ENCODE measurements at places on chromosomes 3 and 15. TPM values are rescaled to one million over a fixed set of nuclear protein-coding genes. Genes with fewer than 3 reads are reported as not detected.

- H3K4me3 ChIP-seq: no peak overlapping the region
- DNase-seq: no peak
- no peak overlapping the region for H3K27ac ChIP-seq
- no peaks in the 10 kb centered on the region for H3K4me1 ChIP-seq
Observed at GRCh38 chr15:88077296-88078020, 179.1 kb downstream of the NTRK3 start.

GRCh38 chr15:39665629-39666250 is 84.9 kb downstream of the THBS1 start:
- peaks cover 10% of the 10 kb centered on the region for H3K27me3 ChIP-seq
- no peaks in the 10 kb centered on the region for H3K4me1 ChIP-seq
- no peaks in the 10 kb centered on the region for H3K36me3 ChIP-seq

- DNase-seq: no peak
- peaks cover 3% of the 10 kb centered on the region for H3K36me3 ChIP-seq
- H3K4me1 ChIP-seq: peaks cover 6% of the 10 kb centered on the region
- H3K27ac ChIP-seq: no peak overlapping the region
Observed at GRCh38 chr3:139394116-139394515, 4.7 kb upstream of the COPB2 start.

DNA sequence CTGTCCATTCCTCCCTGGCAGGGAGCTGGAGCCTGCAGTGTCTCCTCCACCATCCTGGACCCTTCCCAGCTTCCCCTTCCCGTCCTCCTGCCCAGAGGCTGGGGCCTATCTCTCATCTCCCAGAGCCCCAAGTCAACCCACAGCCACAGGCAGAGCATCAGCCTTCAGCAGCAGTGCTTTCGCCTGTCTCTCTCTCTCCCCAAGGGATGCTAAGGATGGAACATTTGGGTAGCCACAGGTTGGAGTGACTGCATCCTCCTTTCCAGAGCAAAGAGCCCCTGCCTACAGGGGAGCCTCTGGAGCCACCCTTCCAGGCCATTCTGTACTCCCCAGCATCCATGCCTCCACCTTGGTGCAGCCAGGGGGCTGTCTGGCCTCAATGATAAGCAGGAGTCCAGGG is 4.2 kb downstream of the PLCB2 start:
- no peak overlapping the region for H3K27ac ChIP-seq
- peaks cover 62% of the 10 kb centered on the region for H3K36me3 ChIP-seq
- H3K4me3 ChIP-seq: no peak overlapping the region
- H3K4me1 ChIP-seq: peaks cover 27% of the 10 kb centered on the region
- no peak for DNase-seq

- peaks cover 18% of the 10 kb centered on the region for H3K36me3 ChIP-seq
- H3K4me1 ChIP-seq: peaks cover 20% of the 10 kb centered on the region
- no peak overlapping the region for H3K4me3 ChIP-seq
- DNase-seq: no peak
- no peaks in the 10 kb centered on the region for H3K27me3 ChIP-seq
Observed at GRCh38 chr3:138786788-138787271, 47.9 kb downstream of the PIK3CB start.

GRCh38 chr3:62329971-62330370 is 43.4 kb downstream of the FEZF2 start:
- H3K27me3 ChIP-seq: no peaks in the 10 kb centered on the region
- DNase-seq: no peak
- no peaks in the 10 kb centered on the region for H3K36me3 ChIP-seq
- no peak overlapping the region for H3K27ac ChIP-seq
- H3K4me3 ChIP-seq: no peak overlapping the region

GRCh38 chr15:93985925-93986324 is 245.4 kb upstream of the MCTP2 start:
- peaks cover 2% of the 10 kb centered on the region for H3K27me3 ChIP-seq
- H3K36me3 ChIP-seq: no peaks in the 10 kb centered on the region
- peaks cover 19% of the 10 kb centered on the region for H3K4me1 ChIP-seq
- no peak for DNase-seq
- no peak overlapping the region for H3K27ac ChIP-seq

DNA sequence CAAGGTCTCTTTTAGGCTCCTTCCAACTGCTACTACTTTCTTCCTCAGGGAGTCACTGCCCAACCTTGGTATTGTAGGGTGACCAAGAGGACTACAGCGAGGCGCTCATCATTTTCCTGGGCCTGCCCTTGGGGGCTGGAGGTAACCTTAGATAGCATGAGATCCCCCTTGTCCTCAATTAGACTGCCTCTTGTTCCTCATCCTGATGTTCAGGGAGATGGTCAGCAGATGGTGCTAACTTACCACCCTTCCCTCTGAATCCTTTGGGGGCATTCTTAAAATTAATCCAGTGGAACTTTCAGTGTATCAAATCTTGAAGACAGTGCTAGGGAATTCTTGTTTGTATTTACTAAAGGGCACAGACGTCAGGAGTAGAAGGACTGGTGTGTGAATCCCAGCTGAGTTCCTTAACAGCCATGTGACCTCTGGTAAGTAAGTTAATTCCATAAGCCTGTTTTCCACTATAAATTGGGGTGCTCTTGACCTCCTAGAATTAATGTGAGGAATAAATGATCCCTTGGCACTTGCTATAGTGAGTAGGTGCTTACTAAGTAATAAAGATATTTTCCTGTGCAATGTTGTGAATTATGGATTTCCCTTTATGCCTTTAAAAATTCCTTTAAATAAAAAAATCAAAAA is 4.1 kb upstream of the CLPX start:
- H3K4me1 ChIP-seq: peaks cover 6% of the 10 kb centered on the region
- DNase-seq: peak; percentile 18
- H3K27ac ChIP-seq: no peak overlapping the region

- peaks cover 3% of the 10 kb centered on the region for H3K36me3 ChIP-seq
- H3K4me1 ChIP-seq: no peaks in the 10 kb centered on the region
- H3K27me3 ChIP-seq: peaks cover 19% of the 10 kb centered on the region
- H3K27ac ChIP-seq: no peak overlapping the region
Observed at GRCh38 chr15:91075739-91076138, 24.3 kb upstream of the SV2B start.

DNA sequence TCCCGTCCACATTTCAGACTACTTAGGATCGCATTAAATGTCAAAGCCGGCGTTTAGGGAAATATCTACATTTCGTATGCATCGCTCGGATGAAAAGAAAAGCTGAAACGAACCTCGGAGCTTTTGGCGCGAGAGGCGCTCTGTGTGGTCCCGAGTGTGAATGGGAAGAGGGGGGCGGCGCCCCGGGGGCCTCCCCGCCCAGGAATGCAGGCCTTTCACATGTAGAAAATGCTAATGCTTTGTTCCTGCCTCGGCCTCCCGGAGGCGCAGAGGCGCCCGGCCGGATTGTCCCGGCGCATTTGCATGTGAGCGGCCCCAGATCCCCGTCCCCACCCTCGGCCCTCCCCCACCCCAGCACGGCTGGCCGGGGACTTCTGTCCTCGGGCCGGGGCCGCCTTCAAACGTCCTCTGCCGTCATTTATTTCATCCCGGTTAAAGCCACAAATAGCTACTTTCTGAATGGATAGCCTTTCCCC is 37.0 kb upstream of the TRIM71 start:
- peaks cover 5% of the 10 kb centered on the region for H3K36me3 ChIP-seq
- no peak for DNase-seq
- H3K4me3 ChIP-seq: peak overlapping the region; percentile 80
- peaks cover 8% of the 10 kb centered on the region for H3K27me3 ChIP-seq
- peaks cover 4% of the 10 kb centered on the region for H3K4me1 ChIP-seq

DNA sequence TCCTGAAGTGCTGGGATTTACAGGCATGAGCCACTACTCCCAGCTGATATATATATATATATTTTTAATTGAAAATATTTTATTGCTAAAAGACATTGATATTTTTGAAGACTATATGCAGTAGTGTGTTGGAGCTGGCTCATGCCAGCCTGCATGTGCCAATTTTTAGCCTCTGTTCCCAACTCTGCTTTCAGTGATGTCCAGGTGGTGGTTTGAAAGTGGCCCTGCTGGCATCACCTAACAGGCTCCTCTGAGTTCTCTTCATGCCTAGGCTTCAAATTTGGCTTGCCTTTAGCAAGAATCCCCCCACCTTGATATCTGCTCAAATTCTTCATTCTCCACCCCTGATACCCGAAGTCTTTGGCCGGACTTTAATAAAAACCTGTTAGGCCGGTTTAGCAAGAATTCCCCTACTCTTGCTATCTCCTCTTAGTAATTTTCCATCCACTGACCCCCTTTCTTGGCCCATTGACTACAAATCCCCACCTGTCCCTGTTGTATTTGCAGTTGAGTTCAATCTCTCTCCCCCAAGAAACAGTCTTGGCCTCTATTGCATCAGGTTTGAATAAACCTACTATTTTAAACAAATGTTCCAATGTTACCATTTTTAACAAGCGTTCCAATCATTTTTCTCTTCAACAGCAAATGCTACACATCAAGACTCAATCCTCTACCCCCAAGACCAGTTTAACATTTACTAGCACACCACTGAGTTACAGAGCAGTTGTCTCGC is 23.9 kb upstream of the CTSH start:
- H3K27ac ChIP-seq: no peak overlapping the region
- no peaks in the 10 kb centered on the region for H3K36me3 ChIP-seq
- DNase-seq: no peak
- no peak overlapping the region for H3K4me3 ChIP-seq
- peaks cover 4% of the 10 kb centered on the region for H3K27me3 ChIP-seq

DNA sequence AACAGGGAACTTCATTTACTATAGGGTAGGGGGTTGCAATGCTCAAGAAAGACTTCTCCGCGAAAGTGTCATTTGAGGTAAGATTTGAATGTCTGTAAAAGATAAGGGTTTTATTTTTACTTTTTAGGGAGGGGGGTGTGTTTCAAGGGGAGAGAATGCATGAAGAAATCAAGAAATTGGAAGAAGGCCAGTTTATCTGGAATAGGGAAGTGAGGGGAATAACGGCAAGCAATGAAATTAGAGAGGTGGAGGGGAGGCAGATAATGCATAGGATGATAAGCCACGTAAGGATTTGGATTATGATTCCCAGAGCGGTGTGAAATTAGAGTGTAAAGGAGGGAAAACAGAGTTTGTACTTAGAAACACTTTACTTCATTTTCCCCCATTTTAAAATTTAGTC is 63.0 kb upstream of the MB21D2 start:
- no peak overlapping the region for H3K27ac ChIP-seq
- no peak for DNase-seq
- H3K36me3 ChIP-seq: no peaks in the 10 kb centered on the region
- H3K4me1 ChIP-seq: no peaks in the 10 kb centered on the region
- H3K4me3 ChIP-seq: no peak overlapping the region
- H3K27me3 ChIP-seq: peaks cover 11% of the 10 kb centered on the region

GRCh38 chr15:70318594-70319465 is 221.1 kb upstream of the TLE3 start:
- peaks cover 20% of the 10 kb centered on the region for H3K27me3 ChIP-seq
- no peak overlapping the region for H3K27ac ChIP-seq
- H3K4me3 ChIP-seq: no peak overlapping the region
- no peaks in the 10 kb centered on the region for H3K4me1 ChIP-seq
- H3K36me3 ChIP-seq: no peaks in the 10 kb centered on the region

GRCh38 chr3:50512131-50512530 is 8.7 kb upstream of the CACNA2D2 start:
- H3K4me3 ChIP-seq: no peak overlapping the region

- no peak overlapping the region for H3K27ac ChIP-seq
- no peaks in the 10 kb centered on the region for H3K27me3 ChIP-seq
- no peaks in the 10 kb centered on the region for H3K4me1 ChIP-seq
- no peak for DNase-seq
- H3K4me3 ChIP-seq: no peak overlapping the region
- H3K36me3 ChIP-seq: no peaks in the 10 kb centered on the region
Observed at GRCh38 chr3:146065573-146066006, 95.4 kb downstream of the PLOD2 start.

DNA sequence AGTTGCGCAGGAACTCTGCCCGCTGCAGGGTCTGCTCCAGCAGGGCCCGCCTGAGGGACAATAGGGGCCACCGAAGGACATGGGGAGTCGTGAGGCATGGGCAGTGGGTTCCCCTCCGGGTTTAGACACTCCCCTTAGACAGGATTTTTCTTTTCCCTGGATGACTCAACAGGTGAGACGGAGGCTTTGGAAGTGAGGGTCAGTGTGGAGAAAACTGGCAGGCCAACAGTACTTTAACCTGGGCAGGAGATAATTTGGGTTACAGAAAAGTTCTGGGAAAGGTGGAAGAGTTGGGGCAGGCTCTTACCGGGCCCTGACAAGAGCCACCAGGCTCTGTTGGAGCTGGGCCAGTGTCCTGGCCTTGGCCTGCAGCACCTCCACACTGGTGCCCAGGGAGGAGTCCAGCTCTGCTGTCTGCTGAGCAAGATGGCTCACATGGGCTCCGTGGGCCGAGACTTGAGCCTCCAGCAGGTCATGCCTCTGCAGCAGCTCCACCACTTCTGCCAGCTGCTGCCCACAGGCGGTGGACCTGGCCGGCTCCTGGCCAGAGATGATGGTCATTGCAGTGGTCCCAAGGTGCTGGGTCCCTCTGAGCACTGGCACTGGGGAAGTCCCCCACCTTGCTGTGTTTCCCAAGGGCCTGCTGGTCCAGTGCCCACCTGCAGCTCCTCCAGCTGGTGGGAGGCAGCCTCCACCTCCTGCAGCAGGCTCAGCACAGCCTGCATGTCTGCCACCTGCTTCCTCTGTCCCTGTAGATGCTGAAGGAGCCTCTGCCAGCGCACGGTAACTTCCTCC is 11.0 kb downstream of the SPTBN5 start:
- no peak overlapping the region for H3K27ac ChIP-seq
- H3K4me3 ChIP-seq: no peak overlapping the region
- peaks cover 2% of the 10 kb centered on the region for H3K36me3 ChIP-seq
- no peak for DNase-seq
- peaks cover 15% of the 10 kb centered on the region for H3K27me3 ChIP-seq
- peaks cover 14% of the 10 kb centered on the region for H3K4me1 ChIP-seq

- H3K27me3 ChIP-seq: no peaks in the 10 kb centered on the region
- no peaks in the 10 kb centered on the region for H3K4me1 ChIP-seq
- H3K36me3 ChIP-seq: no peaks in the 10 kb centered on the region
- no peak for DNase-seq
- no peak overlapping the region for H3K27ac ChIP-seq
- no peak overlapping the region for H3K4me3 ChIP-seq
Observed at GRCh38 chr3:21159543-21159906, 591.5 kb downstream of the ZNF385D start.

DNA sequence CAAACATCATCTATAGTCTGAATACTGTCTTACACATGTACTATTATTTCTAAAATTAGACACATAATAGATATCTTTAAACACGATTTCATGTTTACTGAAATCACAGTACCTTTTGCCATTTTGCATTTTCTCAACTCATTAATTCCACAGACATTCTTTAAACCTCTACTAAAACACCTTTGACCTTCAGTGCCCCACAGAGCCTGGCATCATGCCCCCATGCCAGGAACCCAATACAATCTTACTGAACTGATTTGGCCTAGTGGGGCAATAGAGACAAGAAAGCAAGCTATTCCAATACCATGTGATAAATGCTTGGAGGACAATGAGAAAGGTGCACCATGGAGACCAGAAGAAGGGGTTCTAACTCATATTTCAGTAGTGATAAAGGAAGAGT is 19.3 kb upstream of the GUCA1C start:
- H3K27me3 ChIP-seq: peaks cover 6% of the 10 kb centered on the region
- H3K4me3 ChIP-seq: no peak overlapping the region
- no peaks in the 10 kb centered on the region for H3K36me3 ChIP-seq
- H3K27ac ChIP-seq: no peak overlapping the region

RHOV gene
- total RNA-seq: not detected

TRA2B gene
- 194 TPM for total RNA-seq

CSTA gene
- not detected for total RNA-seq

PLCH1 gene
- total RNA-seq: 0.08 TPM

SUSD5 gene
- total RNA-seq: not detected

CPNE4 gene
- not detected for total RNA-seq

CPA3 gene
- not detected for total RNA-seq

Data from activated CD4-positive, alpha-beta memory T cell treated with anti-CD3 and anti-CD28 coated beads, Interleukin-2, amount 10 ng/mL, durations not matched to agents 7 days and 5 days (primary cell).